ENCODE measurements at places on chromosomes 12 and 14.
A peak's percentile ranks its signal among the peaks of the same experiment; 100 is the strongest.

- no peak for DNase-seq
Measured at GRCh38 chr12:96192926-96193573, 1.1 kb upstream of the ELK3 start.

DNA sequence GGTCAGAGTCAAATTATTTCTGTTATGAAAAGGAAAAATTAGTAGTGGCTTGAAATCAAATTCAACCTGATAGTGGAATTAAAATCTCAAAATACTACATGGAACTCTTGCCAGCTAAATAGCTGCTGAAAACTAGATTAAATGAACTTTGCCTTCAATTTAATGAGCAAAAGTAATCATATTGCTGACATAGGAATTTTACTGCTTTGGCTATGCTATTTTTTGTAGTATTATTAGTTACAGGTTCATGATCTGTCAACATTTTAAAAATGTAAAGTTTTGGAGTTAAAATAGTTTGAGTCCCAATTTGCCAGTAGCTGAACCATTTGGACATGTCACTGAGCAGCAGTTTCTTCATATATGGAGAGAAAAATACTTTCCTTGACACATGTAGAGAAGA is 81.4 kb downstream of the RERGL start:
- no peak for DNase-seq

- DNase-seq, result no peak
Measured at GRCh38 chr12:131950182-131950913, 606 bp downstream of the EP400 start.

GRCh38 chr12:71780237-71780822 is 25.7 kb downstream of the RAB21 start:
- DNase-seq, result peak; percentile 24

DNA sequence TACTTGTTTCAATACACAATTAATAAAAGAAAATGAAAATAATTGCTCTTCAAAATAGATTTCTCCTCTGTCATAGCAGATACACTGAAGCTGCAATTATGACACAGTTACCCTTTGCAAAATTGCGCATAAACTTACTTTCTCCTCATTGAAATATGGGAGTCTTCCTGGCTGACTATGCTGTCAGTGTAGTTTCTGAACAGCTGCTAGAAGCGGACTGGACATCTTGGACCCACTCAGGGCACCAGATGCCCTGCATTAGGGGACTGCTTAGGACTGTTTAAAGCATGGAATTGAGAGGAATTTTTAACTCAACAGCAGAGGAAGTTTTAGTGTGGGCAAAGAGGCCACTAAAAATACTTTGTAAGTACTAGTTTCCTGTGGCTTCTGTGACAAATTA is 454.9 kb downstream of the ATP23 start:
- DNase-seq, result no peak

DNA sequence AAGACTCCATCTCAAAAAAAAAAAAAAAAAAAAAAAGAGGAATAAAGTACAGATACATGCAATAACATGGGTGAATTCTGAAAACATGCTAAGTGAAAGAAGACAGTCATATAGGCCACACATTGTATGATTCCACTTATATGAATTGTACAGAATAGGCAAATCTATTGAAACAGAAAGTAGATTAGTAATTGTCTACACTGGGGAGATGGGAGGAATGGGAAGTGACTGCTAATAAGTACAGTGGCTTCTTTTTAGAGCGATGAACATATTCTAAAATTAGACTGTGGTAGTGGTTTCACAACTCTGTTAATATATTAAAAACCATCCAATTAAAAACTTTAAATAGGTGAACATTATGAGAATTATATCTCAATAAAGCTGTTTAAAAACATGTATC is 74.4 kb downstream of the ANKS1B start:
- no peak for DNase-seq

DNA sequence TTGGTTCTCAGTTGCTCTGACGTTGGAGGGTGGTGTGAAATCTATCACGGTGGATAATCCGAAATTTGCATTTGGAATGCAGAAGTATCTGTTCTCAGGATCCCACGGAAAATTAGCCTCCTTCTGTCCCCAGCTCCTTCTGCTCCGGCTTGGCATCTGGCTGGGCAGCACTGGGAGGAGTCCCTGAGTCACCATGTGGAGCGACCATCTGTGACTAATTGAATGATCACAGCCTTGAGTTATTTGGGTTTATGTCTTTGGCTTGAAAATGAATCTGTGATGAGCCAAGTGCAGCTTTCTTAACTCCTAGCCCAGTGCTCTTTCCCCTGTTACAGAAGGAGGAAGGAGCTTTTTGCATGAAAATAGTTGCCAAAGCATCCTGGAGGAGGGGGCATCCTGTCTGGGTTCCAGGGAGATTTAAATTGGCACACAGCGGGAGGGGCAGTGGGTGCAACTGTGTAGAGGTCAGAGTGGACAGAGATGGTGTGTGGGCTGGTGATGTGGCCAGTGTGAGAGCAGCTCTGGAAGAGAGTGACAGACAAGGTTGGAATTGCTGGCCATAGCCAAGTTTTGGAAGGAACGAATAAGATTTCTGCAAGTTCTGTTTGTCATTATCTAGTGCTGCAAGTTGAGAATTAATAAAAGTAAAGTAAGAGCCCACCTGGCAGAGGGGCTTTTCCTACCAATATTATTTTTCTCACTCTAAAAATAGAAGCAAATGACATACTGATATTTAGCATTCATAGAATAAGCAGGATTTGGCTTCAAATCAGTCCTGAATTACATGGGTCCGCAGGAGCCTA is 74.4 kb downstream of the SLC24A4 start:
- DNase-seq, result no peak

GRCh38 chr12:5195691-5196090 is 152.0 kb downstream of the KCNA5 start:
- no peak for DNase-seq

GRCh38 chr14:38710881-38711280 is 392.2 kb downstream of the SEC23A start:
- DNase-seq, result no peak

DNA sequence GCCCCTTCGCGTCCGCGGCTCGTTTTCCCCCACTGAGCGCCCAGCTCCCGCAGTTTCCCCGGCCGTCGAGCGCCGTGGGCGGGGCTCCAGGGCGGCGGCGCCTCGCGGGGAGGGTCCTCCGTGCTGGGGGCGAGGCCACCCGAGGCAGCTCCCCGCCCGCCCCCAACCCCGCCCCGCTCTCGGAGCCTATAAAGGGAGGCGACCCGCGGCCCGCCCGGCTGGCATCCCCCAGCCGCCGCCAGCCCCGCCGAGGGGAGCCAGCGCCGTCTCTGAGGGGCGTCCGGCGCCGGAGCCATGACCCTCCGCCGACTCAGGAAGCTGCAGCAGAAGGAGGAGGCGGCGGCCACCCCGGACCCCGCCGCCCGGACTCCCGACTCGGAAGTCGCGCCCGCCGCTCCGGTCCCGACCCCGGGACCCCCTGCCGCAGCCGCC is at the start of gene TAMALIN:
TAMALIN (plus strand) TSS at position 221 of the 432 bp plus-strand sequence; CDS start at position 295, 74 bp downstream.
- peak; percentile 89 for DNase-seq

DNA sequence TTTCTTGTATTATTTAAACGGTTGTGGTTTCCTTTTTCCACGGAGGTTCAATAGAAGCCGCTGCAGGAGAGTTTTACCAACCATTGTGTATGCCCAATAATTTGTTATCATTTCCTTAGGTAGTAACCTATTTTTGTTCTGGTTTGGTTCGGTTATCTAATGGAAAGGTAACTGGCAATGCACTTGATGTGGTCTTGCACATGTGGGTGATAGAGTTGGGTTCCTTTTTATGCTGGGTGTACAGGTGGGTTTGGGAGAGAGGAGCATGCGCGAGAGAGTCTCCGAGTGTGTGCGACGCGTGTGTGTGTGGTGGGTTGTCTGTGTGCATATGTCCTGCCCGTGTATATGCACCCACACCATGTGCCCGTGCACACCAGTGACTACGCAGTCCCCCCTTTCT is 102.7 kb upstream of the FKBP4 start:
- DNase-seq, result no peak

- DNase-seq, result no peak
Measured at GRCh38 chr12:94973221-94973620, 30.3 kb downstream of the NDUFA12 start.

- DNase-seq, result no peak
Measured at GRCh38 chr12:125276567-125276966, 211.3 kb downstream of the AACS start.

DNA sequence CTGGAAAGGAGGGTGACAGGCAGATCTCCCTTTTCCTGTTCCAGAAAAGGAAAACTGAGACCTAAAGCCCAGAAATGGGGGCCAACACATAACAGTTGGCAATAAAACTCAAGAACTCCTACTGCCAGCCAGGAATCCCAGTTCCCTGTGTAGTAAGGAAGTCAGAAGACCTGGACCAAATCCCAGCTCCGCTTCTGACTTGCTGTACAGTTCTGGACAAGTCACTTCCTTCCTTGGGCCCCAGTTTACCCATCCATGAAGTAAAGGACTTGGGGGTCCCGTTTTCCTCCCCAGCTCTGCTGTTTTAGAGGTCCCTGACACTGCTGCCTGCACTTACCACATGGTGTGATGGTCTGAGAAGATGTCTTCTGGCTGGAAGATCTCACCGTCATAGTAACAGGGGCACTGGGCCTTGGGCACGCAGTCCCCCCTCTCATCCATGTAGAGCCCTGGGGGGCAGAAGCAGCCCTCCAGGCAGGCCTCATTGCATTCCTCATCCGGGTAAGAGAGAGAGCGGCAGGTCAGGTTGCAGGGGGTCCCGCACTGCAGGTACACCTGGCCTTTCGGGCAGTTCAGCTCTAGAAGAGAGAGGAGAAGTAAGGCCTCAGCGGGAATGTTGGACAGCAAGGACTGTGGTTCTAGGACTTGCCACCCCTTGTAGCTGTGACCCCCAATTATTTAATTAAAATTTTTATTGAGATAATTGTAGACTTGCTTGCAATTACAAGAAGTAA is 72.1 kb downstream of the VWF start:
- no peak for DNase-seq

GRCh38 chr14:38255408-38255672 is 553 bp downstream of the CLEC14A start:
- no peak for DNase-seq

DNA sequence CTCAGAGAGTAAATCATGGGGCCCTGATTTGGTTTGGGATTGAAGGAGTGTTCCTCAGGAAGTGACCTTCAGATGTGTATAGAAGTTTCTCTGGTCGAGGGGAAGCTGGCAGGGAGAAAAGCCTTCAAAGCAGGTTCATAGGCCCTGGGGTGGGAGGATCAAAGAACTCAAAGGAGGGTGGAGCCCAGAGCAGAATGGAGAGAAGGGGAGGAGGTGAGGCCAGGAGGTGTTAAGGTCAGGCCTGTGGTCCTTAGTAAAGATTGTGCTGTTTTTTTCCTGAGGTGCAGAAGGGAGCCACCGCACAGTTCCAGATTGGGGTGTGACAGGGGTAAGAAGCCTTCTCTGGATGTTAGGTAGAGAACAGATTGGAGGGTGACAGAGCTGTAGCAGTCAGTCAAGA is 9.7 kb upstream of the CFAP251 start:
- DNase-seq, result no peak

DNA sequence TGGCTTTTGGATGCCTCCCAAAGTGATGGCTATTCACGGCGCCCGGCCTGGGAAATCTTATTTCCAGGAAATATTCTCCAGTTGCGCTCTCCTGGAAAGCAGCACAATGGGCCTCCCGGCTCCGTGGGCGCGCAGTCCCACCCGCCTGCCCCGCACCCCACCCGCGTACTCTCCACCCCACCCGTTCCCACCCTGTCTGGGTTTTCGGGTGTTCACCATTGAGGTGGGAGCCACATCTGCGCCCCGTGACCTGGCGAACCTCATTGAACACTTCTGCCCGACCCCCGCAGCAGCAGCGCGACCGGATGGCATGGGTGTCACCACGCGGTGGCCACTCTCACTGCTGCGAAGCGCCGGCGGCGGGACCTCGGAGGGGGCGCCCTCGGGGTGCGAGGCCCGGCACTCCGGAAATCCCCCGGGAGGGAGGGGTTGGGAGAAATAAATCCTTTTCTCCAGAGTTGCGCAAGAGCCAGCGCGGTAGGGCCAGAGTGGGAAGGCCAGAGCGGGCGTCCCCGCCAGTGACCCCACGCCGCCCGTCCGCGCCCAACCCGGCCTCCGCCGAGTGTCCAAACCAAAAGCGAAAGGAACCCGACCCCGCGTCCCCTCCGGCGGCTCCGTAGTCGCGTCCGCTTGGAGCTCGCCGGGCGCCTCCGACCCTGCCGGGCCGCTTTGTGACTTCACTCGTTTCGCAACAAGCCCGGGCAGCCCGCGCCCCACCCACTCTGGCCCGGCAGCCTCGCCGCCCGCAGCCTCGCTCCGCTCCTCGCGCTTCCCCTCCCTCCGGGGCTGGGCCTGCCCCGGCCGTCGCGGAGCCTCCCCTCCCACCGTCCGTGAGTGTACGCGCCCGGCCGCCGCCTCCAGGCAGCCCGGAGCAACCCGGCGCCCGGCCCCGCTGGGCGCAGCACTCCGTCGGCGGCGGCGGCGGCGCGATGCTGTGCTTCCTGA is at the start of gene DRAM1:
DRAM1 (plus strand) TSS at position 720 of the 945 bp plus-strand sequence; CDS start at position 930, 210 bp downstream.
- DNase-seq, result peak; percentile 88

DNA sequence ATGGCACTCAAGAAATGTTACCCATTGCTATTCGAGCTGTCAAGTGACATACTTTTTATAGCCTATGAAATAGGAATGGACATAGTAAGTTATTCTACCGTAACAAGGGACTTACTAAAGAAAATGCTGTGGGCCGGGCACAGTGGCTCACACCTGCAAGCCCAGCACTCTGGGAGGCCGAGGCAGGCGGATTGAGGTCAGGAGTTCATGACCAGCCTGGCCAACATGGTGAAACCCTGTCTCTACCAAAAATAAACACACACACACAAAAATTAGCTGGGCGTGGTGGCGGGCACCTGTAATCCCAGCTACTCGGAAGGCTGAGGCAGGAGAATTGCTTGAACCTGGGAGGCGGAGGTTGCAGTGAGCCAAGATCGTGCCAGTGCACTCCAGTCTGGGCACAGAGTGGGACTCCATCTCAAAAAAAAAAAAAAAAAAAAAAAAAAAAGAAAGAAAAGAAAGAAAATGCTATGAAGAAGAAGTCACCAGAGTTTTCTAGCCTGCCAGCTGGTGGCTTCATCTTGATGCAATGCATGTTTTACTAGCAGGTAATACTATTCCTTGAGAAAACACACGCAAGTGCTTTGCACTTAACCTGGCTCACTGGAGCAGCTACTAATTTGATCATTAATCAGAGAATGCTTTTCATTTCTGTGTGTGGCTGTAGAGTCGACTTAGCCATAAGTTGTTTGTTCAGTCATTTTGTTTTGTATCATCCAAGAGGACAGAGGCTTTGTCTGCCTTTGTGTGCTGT is 166.7 kb upstream of the MYL2 start:
- DNase-seq, result no peak

DNA sequence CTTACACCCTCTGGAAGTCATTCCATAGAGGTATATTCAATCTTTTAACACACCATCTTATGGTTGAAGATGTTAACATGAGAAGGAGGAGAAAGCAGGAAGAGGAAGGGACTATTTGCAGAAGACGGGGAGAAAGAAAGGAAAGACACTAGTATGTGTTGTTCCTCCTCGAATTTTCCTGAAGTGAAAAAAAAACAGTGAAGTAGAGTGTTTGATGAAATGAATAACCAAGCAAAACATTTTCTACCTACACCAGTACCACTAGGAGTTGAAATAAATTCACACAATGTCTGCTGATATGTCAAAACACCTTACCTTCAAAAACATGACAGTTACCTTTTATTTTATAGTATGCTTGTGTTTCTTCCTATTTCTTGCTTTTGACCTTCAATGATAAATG is 1.4 kb upstream of the CNOT2 start:
- DNase-seq, result no peak

Measured in CD4-positive, alpha-beta T cell treated with Interleukin-15 for 1 hour (primary cell).